Renal pelvis (tissue), 12 donors: ENCODE measurements at places on chromosomes 4 and X. TPM values are rescaled to one million over a fixed set of nuclear protein-coding genes. Genes with fewer than 3 reads are reported as not detected.

DNA sequence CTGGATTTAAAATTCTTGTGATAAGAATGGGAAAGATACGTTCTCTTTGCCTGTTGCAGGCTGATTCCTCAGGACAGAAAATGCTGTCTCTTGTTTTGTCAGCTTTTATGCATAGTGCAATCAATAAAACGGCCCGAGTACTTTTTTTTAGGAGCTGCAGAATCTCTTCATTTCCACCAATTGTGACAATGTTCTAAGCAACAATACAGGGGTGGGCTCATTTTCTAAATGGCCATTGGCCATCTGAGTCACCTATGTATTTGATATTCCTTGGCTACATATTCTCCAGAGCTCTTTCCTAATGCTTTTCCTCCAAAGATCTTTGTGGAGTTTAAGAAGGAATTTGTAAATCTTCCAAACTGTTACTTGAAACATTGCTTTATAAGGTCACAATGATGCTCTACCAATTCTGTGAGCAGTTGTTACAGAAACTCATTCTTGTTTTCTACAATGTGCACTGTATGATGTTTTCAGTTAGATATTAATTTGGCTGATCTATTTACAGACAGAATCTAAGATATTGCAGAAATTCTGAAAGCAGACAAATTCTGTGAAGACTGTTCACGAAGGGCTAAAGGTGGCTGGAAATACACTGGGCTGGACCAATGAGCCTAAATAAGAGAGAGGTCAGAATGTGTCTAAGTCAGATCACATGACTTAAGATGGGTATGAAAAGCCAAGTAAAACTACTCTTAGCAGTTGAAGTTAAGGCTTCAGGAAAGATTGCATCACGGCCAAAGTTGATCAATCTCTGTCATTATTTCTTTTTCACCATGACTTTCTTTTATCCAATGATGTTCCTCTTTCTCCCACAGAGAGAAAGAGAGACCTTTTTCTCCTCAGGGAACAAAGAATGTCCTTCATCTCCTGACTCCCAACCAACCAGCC lies 33.4 kb downstream of the TAPT1 start:
- no peak for DNase-seq

- no peak for DNase-seq
Measured at GRCh38 chr4:78622253-78622979, 70.8 kb downstream of the ANXA3 start.

- no peak for DNase-seq
Measured at GRCh38 chrX:55120761-55121358, 32.0 kb downstream of the PAGE2 start.

PDLIM3 gene
- polyA plus RNA-seq: 4.5 TPM

ANTXR2 gene
- 60.8 TPM for polyA plus RNA-seq

GRCh38 chr4:113636438-113636818 lies 125.1 kb downstream of the CAMK2D start:
- no peak for DNase-seq

UGT2B10 gene
- polyA plus RNA-seq: 0.57 TPM

- DNase-seq: no peak
Measured at GRCh38 chr4:128566693-128567092, 242.8 kb upstream of the JADE1 start.

DNA sequence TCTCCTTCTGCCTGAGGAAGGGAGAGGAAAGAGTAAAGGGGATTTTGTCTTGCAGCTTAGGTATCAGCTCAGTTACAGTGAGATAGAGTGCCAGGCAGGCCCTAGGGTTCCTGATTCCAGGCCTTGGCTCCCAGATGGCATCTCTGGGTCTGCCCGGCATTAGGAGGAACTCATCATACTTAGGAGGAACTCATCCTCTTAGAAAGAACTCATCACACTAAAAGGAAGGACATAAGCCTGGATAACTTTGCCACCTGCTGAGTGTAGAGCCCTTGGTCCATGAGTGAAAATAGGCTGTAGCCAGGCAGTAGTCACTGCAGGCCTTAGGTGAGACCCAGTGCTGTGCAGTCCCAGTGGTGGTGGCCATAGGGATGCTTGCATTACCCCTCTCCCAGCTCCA lies 367.1 kb downstream of the PACRGL start:
- no peak for DNase-seq

DNA sequence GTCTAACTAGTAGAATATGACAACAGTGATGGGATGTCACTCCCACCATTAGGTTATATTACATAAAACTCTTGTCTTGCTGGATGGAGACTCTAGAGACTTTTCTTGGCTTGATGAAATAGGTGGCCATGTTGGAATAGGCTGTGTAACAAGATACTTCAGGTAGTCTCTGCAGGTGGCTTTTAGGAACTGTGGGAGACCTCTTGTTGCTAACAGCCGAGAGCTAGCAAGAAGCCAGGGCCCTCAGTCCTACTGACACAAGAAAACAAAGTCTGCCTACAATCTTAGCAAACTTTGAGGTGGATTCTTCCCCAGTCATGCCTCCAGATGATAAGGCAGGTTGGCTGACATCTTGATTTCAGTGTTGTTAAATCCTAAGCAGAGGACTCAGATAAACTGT lies 72.5 kb downstream of the GNL3L start:
- DNase-seq: no peak

- DNase-seq: no peak
Measured at GRCh38 chr4:2080429-2081300, 21.5 kb downstream of the NAT8L start.

DNA sequence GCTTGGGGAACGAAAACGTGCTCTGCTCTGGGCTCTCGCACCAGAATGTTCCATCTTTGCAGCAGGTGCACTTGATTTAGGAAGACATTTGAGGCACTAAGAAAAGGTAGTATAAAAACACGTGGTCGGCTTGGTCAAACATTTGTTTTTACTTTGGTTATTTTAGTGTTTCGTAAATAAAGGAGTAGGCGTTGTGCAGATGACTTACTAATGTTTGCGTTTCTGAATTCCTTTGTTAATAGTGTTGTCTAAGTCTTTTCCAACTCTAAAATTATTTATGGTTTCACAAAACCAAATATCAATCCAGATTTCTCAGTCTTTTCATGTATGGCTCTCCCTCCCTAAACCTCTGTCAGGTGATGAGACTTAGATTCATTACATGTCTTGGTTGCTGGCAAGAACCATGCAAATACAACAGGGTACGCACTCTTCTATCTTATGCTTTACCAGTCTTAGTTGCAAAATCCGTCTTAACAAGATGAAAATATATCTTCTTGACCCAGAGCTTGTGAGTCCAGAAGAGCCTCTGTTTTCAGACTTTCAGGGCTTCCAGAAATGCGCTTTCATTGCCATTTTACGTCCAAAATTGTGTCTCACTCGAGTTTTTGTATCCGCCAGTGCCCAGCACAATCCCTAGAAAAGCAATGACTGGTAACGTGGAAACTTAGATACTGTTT lies 686 bp downstream of the MTHFD2L start:
- no peak for DNase-seq

PDE6B gene
- polyA plus RNA-seq: 56.1 TPM

- DNase-seq: no peak
Measured at GRCh38 chr4:154569028-154569427, 6.2 kb downstream of the FGB start.

- no peak for DNase-seq
Measured at GRCh38 chr4:169024762-169025161, 14.7 kb upstream of the CBR4 start.

TXK gene
- polyA plus RNA-seq: 2.2 TPM

DNA sequence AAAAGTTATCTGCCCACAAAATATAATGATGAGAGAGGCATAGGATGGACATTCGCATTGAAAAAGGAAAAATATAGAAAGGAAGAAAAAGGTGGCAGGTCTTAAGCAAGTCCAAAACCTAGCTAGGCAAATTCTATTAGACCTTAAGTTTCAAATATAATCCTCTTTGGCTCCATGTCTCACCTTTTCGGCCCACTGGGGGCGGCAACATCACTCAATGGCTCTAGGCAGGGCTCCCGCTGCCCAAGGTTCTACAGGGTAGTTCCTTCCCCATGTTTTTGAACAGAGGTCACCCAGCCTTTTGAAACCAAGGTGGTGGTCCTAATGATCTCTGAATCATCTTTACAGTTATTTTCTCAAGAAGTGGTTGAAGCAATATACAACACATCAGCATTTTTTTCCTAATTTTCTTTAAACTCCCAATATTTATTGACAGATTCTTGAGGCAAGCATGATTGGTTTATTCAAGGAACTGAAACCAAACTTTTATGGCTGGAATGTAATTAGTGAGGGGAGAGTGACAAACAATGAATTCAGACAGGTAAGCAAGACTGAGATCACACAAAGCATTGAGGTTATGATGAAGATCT lies 309.4 kb downstream of the ANTXR2 start:
- no peak for DNase-seq

GRCh38 chr4:137909529-137910309 lies 332.4 kb downstream of the SLC7A11 start:
- no peak for DNase-seq

- no peak for DNase-seq
Measured at GRCh38 chr4:145698507-145698906, 18.6 kb downstream of the C4orf51 start.

GRCh38 chr4:55186123-55186522 lies 60.7 kb upstream of the KDR start:
- DNase-seq: no peak

DNA sequence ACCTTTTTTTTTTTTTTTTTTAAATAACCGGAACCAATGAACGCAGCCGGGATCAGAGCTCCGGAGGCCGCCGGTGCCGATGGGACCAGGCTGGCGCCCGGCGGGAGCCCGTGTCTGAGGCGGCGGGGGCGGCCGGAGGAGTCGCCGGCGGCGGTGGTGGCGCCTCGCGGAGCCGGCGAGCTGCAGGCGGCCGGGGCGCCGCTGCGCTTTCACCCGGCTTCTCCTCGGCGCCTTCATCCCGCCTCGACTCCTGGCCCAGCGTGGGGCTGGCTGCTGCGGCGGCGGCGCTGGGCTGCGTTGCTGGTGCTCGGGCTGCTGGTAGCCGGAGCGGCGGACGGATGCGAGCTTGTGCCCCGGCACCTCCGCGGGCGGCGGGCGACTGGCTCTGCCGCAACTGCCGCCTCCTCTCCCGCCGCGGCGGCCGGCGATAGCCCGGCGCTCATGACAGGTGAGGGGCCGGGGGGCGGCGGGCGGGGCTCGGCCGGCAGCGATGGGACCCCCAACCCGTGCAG lies 337 bp downstream of the STIM2 start:
- no peak for DNase-seq

GAGE12D gene
- polyA plus RNA-seq: not detected

SPANXN3 gene
- not detected for polyA plus RNA-seq

GRCh38 chr4:56469489-56470210 lies 2.2 kb downstream of the SRP72 start:
- no peak for DNase-seq

- DNase-seq: no peak
Measured at GRCh38 chrX:14030174-14030530, 460 bp upstream of the GEMIN8 start.

DDIT4L gene
- 2.6 TPM for polyA plus RNA-seq

GRCh38 chrX:73940893-73941470 lies 363.0 kb upstream of the ZCCHC13 start:
- no peak for DNase-seq

SH3RF1 gene
- polyA plus RNA-seq: 32.2 TPM

DNA sequence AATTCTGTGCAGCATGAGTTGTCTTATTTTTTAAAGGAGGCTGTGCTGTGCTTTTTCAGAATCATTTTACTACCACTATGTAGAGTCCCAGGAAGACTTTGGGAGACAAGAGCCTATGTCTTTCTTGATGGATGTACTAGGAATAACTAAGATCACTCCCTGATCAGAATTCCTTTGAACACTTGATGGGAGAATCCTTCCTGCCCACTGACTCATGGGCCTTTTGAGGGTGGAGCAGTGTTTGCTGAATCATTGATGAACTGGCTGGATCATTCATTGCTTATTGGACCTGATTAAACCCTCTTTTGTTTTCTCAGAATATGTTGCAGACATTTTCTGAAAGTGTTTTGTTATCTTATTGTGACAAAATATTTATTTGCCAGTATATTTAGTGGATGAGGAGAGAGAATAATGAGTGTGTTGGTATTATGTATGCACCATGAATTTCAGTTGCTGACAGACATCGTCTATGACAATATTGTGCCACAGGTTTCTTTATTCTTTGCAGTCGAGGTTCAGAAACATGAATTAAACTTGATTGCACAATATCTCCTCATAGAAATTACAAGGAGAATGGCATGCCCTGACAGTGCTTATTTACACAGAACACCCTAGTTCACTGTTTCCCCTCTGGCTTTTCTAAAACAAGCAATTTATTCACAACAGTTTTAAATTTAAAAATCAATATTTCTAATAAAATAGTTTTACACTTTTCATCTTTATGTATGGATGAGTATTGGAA lies 36.3 kb downstream of the POU4F2 start:
- no peak for DNase-seq

- no peak for DNase-seq
Measured at GRCh38 chr4:123996718-123997510, 600.3 kb downstream of the SPRY1 start.

GC gene
- polyA plus RNA-seq: 0.15 TPM

GRCh38 chr4:143512978-143513313 lies 556 bp upstream of the SMARCA5 start:
- DNase-seq: no peak

DNA sequence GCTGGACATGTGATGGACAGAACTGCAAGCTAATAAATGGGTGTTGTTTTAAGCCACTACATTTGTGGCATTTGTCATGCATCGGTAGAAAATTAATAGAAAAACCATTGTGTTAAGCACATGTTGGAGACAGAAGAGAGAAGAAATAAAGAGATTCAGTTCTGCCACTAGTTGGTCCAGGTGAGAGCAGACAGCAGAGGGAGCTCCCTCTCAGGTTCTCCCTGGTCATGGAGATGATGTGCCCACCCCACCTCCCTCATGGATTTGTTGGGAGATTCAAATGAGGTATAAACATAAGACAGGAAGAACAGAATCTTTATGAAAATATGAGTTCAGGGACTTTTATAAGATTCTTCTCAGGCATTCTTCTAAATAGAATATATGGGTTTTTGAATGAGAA lies 36.8 kb upstream of the OCIAD2 start:
- no peak for DNase-seq

- no peak for DNase-seq
Measured at GRCh38 chr4:139668036-139668435, 2.4 kb downstream of the MGST2 start.

- DNase-seq: no peak
Measured at GRCh38 chrX:68831405-68832100, 2.7 kb downstream of the EFNB1 start.

ADGRG2 gene
- polyA plus RNA-seq: 15.5 TPM

USP17L26 gene
- polyA plus RNA-seq: not detected

PARM1 gene
- polyA plus RNA-seq: 52.3 TPM

PFKFB1 gene
- polyA plus RNA-seq: 0.65 TPM

GRCh38 chr4:87965501-87965975 lies 10.0 kb upstream of the SPP1 start:
- no peak for DNase-seq

- DNase-seq: no peak
Measured at GRCh38 chr4:126560794-126561193, 1072.0 kb upstream of the INTU start.

DCLK2 gene
- polyA plus RNA-seq: 12.7 TPM

- no peak for DNase-seq
Measured at GRCh38 chrX:127313635-127314034, 494.1 kb downstream of the PRR32 start.

- DNase-seq: no peak
Measured at GRCh38 chr4:156242390-156242789, 288.7 kb upstream of the CTSO start.

- no peak for DNase-seq
Measured at GRCh38 chr4:158809611-158810486, 41.0 kb downstream of the FNIP2 start.
